ENCODE measurements at places on chromosomes 13 and 19.

- no peak for DNase-seq
Observed at GRCh38 chr13:111966933-111967332, 100.0 kb upstream of the SOX1 start.

DNA sequence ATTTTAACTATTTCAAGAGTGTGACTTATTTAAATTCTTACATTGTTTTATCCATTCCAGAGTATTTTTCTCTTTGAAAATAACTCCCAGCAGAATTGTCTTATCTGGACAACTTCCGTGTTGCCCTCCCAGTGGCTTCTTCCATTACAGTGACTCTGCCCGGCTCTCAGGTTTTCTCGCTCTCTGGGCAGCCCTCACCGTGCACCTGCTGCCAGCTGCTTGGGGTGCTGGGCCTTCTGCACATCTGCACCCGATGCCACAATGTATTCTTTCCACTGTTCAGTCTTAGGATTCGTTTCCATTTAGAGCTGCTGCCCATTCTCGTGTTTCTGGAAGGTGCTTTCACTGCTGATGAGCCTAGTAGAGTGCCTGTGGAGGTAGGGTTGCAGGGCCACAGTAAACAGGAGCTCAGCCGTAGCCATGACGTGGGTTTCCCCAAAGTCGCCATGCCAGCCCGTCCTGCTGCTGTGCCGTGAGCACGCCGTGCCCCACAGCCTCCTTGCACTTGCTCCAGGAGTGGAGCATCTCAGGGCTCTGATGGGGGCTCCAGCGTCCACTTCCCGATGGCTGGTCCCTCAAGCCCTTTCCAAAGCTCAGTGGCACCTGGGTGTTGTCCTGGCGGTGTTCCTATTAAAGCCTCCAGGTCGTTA is 46.1 kb upstream of the DCUN1D2 start:
- DNase-seq: no peak

- DNase-seq: no peak
Observed at GRCh38 chr13:27559719-27560118, 60.6 kb downstream of the LNX2 start.

DNA sequence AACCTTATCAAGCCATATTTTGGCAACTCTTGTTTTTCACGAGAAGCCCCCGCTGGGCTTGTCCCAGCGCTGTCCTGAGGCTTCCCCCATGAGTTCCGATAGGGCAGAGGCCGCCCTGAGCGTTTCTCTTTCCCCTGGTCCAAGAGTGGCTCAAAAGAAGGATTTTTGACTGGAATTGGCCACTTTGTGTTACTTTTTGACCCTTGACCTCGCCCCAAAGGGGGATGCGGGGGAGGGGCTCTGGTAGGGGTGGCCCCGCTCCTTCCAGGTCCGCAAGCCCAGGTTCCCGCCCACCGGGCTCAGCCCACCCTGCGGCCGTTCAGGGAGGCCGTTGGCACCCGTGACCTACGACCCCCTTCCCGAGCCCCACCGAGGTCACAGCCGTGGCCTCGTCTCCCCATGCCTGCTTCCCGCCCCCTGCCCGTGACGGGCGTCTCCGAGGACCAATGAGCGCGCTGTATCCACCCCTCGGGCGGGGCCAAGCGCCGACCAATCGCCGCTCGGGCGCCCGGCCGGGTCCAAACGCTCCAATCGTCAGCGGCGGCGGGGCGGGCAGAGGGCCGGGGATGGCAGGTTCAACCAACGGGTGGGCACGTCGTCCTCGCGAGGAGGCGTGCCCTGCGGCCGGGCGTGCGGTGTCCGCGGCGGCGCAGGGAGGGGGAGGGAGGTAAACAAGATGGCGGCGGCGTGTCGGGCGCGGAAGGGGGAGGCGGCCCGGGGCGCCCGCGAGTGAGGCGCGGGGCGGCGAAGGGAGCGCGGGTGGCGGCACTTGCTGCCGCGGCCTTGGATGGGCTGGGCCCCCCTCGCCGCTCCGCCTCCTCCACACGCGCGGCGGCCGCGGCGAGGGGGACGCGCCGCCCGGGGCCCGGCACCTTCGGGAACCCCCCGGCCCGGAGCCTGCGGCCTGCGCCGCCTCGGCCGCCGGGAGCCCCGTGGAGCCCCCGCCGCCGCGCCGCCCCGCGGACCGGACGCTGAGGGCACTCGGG is at the start of gene STK11:
Gene STK11, plus strand, starts transcription at position 665 of the 986 bp plus-strand sequence. CDS start 1,136 bp downstream, outside the sequence.
- peak; percentile 99 for DNase-seq

DNA sequence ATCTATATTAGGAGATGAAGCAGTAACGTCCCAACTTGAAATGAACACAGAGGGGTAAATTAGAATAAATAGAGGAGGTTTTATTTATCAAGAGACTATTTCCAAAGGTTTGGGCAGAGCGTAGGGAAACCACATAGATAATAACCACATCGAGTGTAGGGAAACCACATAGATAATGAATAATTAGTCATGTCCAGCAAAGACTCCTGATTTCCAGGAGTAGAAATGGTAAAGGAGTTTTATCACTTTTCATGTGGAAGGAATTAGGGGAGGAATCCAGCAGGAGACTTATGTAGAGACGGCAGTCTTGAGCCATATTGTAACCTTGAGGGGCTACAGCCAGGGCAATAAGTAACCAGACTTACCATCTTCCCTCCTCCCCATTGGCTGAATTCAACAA is 136.3 kb upstream of the CSNK1A1L start:
- no peak for DNase-seq

DNA sequence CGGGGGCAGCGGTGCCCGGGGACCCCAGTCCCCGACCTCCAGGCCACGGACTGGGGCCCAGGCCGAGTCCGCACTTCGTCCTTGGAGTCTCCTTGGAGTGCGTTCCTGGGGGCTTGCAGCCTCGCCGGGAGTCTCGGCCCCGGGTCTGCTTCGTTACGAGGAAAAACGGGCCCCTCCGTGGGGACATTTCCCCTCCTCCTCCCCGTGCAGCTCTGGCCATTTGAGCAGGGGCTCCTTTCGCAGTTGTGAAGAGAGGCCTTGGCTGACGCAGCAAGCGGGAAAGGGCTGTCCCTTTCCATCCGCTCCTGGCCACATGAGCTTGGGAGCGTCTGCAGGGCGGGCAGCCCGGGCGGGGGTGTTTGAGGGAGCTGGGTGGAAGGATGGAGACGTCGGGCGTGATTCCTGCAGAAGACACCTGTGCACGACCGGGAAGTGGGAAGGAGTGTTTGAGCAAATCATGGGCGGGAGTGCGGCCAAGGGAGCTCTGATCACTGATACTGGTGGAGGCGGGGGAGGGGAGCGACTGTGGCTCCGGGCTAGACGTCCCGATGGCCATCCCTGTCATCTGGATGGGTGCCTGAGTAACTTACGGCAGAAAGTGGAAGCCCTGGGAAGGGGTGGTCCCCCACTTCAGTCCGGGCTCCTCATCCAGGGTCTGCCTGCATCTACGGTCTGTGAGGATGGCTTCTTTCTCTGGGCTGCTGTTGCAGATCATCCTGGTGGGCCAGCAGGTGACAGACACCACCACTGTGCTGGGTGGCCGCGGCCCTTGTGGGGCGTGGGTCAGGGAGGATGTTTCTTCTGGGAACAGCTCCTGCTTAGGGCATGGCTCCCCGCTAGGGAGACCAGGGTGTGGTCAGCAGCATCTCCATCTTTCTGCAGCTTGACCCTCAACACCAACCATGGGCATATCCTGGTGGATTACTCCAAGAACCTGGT is 736 bp downstream of the GPI start:
- DNase-seq: peak; percentile 26
